ENCODE measurements at places on chromosomes 12 and 14.

- no peak for DNase-seq
Observed at GRCh38 chr14:21074398-21075272, 4.5 kb downstream of the ARHGEF40 start.

GRCh38 chr12:109621901-109622364 lies 48.3 kb downstream of the MVK start:
- no peak for DNase-seq

GRCh38 chr14:31492759-31493498 lies 5.1 kb upstream of the GPR33 start:
- DNase-seq: no peak

GRCh38 chr12:110282956-110283817 lies 2.1 kb downstream of the ATP2A2 start:
- DNase-seq: no peak

- peak; percentile 78 for DNase-seq
Observed at GRCh38 chr12:57087691-57088353, 1.1 kb upstream of the NAB2 start.

- DNase-seq: no peak
Observed at GRCh38 chr14:55586411-55586810, 6.4 kb downstream of the KTN1 start.

GRCh38 chr12:106090591-106091445 lies 47.9 kb downstream of the NUAK1 start:
- no peak for DNase-seq

GRCh38 chr12:67885375-67886169 lies 103.7 kb upstream of the IFNG-AS1 start:
- DNase-seq: no peak

DNA sequence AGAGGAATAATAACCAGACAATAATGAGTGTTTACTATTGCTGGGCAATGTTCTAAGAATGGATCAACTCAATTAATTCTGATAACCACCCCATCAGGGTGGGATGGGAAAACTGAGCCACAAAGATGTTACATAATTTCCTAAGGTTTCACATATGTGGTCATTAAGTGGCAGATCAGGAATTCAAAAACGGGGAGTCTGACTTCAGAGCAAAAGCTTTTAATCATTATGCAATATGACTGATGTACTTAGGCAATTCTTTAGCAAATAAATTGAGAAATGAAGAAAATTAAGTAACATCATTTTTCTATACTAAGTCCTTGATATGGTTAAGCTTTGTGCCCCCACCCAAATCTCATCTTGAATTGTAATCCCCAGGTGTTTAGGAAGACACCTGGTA lies 53.4 kb downstream of the PLCZ1 start:
- no peak for DNase-seq

GRCh38 chr12:25052914-25053211 lies 104.0 kb upstream of the BCAT1 start:
- DNase-seq: no peak

DNA sequence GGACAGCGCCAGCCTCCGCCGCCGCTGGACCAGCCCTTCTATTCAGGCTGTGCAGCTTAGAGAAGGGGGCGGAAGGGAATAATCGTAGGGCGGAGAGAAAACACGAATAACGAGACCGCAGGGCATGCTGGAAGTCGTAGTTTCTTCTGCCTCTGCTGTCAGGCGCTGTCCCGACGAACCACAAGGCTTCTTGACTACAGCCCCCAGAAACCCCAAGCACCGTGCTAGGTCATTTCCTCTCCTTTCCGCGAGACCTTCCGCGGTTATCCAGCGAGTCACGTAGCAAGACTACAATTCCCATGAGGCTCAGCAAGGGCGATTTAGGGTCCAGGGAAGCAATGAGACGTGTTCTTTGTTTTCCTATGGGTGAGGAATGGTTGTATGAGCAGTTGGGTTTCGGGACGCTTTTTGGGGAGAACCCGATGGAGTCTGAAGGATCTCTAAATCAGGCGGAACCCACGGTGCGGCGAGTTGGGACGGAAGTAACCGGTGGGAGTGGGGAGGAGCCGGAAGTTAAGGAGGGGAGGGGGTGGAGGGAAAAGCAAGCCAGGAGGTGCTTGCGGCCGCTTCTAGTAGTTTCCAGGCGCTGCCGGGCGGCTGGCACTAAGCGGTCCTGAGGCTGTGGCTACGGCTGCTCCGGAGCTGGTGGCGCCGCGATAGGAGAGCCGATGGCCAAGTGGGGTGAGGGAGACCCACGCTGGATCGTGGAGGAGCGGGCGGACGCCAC lies at the start of the genes AHSA1 and VIPAS39:
AHSA1 (plus strand) TSS at position 572 of the 727 bp plus-strand sequence; CDS start at position 669, 97 bp downstream.
VIPAS39 (minus strand) TSS at position 80 of the 727 bp plus-strand sequence. CDS start 3,499 bp downstream, outside the sequence.
- DNase-seq: peak; percentile 99

DNA sequence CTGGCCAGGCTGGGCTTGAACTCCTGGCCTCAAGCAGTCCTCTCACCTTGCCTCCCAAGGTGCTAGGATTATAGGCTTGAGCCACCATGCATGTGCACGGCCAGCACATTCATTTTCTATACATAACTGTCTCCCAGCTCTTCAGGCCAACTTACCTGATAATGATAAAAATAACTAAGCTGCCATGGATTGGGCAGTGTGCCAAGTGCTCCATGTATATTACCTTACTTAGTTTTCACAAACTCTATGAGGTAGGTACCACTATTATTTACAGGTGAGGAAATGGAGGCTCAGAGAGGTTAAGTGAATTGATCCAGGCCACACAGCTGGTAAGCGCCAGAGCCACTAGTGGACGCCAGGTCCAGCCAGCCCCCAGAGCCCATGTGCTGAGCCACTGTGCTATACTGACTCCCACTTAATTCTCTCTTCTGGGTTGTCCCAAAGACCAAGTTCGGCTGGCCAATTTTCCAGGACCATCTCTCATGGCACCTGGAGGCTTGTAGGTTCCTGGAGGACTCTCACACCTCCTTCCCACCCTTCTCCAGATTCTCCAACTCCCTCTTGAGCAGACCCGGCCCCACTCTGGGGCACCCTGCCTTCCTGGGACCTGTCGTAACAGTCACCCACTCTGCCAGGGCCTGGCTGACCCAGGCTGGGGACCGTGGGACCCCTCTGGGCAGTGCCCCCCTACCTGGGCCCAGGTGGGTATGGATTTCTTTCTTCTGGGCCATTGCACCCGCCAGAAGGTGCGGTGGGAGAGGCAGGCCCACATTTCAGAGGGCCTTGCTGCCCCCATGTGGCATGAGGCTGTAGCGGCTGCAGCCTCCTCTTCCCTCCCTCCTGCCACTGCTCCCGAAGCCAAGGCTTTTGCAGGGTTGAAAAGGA lies 30.2 kb upstream of the CIPC start:
- DNase-seq: no peak

- DNase-seq: no peak
Observed at GRCh38 chr14:22226381-22226780, 362.6 kb downstream of the DAD1 start.

- no peak for DNase-seq
Observed at GRCh38 chr12:49863946-49864797, 21.3 kb upstream of the BCDIN3D start.

DNA sequence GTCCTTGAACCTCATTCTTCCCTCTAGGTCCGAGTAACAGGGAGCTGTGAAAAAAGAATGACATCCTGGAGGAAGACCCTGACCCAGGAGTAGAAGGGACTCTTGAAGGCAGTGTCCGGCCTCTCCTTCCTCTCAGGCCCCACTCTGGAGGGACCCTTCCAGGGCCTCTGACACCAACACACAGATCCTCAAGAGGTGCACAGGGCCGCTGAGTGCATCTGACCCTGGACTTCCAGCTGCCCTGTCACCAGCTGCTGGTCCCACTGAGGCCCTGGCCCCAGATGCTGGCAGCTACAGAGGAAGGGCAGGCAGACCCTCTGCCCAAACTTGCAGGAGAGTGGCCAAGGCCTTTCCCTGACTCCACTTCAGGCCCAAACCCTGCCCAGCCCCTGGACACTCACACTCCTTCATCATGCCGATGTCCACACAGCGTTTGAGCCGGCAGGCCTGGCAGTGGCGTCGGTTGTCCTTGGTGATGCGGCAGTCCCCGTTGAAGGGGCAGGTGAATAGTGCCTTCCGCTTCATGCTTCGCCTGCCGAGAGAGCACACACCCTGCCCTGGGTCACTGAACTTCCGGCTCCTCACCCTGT lies 40.1 kb downstream of the VDR start:
- no peak for DNase-seq

DNA sequence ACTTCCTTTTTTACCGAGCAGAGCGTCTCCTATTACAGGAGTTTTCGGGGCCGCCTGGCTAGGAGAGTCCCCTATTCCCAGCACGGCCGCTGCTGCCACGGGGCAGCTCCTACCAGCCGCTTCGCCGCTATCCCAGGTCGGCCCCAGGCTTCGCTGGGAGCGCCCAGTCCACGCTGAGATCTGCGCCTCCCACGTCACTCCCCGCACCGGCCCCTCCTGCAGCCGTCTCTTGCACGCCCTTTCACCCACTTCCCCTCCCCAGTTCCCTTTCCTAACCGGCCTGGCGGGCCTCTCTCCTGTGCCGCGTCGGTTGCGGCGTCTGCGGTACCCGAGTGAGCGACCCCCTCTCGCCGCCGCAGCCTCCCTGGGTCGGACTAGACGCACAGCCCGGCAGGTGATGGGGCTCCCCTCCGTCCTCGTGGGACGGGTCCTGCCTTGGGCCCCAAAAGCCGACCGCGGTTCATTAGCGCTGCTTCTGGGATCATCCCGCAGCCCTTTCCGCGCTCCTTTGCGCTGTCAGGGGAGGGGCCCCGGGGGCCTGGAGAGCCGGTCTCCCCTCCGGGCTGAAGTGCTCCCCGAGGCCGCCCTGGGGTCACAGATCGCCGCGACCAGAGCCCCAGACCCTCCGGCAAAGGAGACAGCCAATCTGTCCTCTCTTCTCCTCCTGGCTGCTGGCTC lies 1318.4 kb downstream of the TMEM121 start:
- no peak for DNase-seq

GRCh38 chr12:39357041-39357440 lies 85.9 kb downstream of the KIF21A start:
- DNase-seq: no peak

DNA sequence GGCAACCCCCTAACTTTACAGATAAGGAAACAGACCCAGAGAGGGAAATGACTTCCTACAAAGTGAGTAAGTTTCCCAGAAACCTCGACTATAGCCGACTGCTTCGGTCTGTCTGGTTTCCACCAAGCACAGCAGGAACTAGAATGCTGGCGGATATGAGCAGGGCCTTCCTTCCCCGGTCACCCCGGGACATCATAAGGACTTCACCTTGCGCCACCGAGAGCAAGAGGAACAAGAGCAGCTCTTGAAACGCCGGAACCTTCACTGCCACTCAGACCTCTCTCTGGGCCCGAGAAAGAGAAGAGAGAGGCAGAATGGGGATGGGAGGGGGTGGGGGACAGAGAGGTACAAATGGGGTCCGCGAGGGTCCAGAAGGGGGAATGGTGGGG lies 29.4 kb upstream of the GPR68 start:
- no peak for DNase-seq

DNA sequence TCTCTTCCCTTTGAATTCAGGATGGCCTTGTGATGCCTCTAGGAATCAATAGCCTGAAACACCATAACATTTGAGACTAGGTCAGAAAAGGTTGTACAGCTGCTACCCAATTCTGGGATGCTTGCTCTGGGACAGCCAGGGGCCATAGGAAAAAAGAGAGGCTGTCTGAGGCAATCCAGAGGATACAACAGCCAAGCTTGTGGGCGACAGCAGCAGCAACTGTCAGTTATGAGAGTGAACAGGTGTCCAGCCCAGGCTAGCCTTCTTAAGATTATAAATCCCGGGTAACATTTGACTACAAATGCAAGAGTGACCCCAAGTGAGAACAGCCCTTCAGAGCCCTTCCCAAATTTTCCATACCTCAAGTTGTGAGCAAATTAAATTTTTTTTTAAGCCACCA lies 11.1 kb downstream of the DCN start:
- no peak for DNase-seq

DNA sequence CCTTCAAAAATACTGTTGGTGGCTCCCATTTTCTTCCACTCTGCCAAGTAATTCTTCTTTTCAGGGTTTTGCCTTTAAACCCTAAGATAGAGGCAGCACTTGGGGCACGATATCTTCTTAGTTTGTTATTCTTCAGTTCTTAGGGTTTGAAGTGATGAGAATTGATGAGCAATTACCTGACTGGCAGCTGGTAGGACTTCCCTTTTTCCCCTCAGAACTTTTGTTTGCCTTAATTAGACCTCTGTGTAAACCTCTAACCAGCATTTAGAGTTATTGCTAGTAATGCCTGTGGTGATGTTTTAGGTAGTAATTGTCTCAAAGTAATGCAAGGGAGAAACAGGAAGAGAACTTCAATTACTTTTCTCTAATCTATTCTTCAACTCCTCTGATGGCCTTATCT lies 683.5 kb downstream of the RPL10L start:
- no peak for DNase-seq

GRCh38 chr12:112420740-112421139 lies 2.0 kb downstream of the PTPN11 start:
- no peak for DNase-seq

DNA sequence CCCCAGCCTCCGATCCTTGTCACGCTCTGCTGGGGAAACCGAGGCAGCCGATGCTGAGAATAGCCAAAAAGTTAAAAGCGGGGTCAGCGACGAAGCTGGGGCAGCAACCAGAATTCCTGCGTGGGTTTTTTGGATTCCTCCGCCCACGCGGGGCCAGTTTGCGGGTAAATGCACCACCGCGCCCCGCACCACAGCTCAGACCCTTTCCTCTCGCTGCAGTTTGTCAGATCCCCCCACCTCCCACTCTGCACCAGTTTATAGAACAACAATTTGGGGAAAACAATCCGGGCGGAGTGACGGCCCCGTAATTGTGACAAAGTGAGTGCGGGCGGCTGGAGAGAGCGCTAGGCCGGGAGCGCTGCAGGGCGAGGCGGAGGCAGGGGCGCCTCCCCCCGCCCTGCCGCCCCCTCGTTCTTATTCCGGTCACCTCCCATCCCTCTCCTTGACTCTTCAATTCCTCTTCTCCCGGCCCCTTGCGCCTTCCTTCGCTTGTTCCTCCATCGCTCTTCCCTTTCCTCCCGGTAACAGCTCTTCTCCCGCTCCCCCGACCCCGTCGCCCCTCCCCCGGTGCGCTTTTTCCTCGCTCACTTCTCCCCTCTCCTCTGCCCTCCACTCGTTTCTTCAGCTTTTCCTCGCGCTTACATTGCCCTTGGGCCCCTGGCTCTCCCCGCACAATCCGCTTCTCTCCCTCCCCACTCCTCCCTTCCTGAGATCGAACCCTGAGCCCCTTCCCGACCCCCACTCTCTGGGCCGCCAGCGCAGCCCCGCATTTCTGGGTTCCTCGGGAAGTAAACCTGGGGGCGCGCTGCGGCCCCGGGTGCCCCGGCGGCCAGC lies 646 bp upstream of the DNAJC22 start:
- no peak for DNase-seq

DNA sequence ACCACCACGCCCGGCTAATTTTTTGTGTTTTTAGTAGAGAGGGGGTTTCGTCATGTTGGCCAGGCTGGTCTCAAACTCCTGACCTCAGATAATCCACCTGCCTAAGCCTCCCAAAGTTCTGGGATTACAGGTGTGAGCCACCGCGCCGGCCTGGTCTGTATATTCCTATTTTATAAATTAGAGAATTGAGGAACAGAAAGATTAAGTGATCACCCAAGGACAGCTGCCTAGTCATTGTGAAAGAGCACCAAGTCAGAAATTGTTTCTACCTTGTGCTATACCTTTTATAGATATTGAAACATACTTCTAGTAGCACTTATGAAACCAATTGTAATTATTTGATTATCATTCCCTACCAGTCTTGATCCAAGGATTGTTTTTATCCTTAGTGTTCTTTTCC lies 1.9 kb downstream of the KNTC1 start:
- DNase-seq: no peak
